T-helper 17 cell (primary cell): ENCODE measurements at places on chromosomes 4 and X. TPM values are rescaled to one million over a fixed set of nuclear protein-coding genes. Genes with fewer than 3 reads are reported as not detected.

The EDNRA gene
- total RNA-seq = not detected

GRCh38 chr4:632196-632790, 6.9 kb downstream of the PDE6B start:
- no peak for DNase-seq

DNA sequence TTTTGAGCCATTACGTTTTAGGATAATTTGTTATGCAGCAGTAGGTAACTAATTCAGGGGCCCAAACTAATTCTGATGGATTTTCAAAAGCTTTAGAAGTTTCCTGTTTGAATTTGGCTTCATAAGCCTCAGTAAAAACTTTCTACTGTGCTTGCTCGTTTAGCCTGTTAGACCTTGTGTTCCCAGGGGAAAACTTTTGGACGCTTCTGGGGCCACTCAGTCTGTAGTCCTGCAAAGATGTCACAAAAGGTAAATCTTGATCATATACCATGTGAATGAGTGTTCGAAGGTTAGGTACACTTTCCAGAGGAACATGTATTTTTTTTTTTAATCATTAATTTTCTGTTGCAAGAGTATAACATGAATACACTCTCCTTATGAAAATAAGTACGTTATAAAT, 70.7 kb downstream of the SUPT20HL2 start:
- no peak for DNase-seq

DNA sequence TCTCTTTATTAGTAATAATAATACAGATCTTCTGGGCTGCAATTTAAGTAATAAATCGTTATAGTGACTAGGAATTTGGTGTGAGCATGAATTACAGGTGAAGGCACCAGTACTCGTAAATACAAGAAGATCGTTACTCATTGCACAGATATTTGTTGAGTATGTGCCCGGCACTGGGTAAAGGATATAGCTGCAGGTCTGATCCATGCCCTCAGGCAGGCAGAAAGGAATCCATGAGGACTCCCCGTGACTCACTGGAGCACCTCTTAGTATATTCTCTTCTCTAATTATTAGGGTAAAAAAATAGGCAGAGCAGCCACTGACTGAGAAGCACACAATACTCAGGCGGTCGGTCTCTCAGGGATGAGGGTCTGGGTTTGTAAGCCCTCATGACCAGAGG, 868.3 kb downstream of the RAB28 start:
- no peak for DNase-seq

DNA sequence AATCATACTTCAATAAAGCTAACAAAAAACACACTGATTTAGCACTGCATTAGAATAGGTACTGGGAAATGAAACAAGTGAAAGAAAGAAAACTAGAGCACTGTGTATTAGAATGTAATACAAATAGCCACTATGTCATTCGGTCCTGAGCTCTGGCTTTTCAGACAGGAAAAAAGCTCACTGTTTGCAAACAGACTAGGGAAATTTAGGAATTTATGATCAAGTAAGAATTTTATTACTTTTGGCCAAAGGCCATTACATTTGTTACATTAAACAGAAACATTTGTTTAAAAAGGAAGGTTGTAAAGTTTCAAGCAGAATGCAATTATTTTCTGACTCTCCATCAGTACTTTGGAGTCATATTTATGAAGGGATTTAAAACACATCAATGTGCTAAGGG, 68.7 kb downstream of the KLHL8 start:
- no peak for DNase-seq

DNA sequence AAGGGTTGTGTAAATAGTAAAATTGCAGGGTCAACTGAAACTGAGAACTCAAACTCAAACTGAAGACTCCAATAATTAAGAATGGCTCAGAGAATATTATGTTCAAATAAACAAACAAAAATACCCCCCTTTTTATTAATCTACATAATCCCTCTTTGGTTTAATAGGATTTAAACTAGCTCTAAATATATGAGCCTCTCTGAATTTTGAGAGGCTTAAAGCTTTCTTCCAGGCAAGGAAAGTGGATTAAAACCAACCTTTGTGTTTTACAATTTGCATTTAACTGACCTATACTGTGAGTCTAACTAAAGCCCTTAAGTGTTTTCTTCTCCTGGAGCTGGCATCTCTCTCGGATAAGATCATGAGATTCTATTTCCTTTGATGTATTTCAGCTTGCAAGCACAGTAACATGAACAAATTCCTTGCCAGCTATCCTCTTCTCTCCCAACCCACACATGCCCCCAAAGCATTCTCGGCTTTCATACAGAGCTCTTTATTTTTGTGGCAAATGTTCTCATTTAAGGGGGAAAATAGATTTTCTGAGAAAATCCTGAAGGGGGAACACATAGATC, 1310.8 kb upstream of the AGA start:
- no peak for DNase-seq

DNA sequence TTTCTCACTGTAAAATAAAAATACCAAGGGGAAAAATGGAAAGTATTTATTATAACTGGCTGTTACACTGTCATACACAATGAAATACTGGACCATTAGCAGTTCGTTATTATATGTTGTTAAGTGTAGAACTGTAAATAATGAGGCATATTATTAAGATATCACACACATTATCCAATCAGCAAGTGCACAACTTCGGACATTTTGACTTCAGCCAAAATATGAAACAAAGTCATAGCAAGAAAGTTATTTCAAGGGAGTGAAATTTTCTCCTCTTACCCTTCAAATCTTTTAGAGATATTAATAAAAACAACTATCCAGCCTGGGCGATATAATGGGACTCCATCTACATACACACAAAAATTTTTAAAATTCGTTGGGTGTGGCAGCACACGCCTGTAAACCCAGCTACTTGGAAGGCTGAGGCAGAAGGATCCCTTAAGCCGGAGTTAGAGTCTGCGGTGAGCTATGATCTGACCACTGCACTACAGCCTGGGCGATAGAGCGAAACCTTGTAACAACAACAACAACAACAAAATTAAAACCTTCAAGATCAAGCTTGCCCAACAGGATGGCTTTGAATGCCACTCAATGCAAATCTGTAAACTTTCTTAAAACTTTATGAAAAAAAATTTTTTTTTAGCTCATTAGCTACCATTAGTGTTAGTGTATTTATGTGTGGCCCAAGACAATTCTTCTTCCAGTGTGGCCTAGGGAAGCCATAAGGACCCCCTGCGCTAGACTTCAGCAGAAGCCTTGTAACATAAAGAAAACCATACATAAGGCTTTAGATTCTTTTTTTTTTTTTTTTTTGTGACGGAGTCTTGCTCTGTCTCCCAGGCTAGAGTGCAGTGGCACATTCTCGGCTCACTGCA, 1.3 kb upstream of the CISD2 start:
- DNase-seq = no peak

The APELA gene
- total RNA-seq = not detected

DNA sequence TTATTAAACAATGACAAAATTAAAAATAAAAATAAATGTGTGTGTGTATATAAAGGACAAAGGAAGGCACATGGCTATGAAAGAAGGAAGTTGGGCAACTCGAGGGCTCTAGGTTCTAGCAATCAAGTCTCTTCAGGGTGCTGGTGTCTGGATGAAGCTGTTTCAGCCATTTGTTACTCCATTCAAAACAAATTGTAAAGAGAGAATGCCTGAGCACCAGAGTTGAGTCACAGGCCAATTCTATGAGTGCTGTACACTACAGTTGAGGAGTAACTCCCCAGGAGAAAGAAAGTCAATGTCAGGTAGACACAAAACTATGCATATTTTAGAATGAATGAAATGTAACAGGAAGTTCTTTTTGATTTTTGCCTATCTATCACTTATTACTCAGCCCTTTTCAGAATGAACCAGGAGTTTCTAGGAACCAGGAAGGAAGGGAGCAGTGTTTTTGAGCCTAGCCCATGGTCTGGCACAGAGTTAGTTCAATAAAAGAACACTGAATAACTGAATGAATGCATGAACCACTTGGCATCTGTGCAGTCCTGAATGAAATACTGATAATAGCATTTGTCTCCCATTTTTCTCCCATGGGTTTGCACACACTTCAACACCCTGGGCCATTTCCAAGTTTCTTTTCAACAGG, 151.7 kb upstream of the CPEB2 start:
- no peak for DNase-seq

- no peak for DNase-seq
These were observed 25.4 kb upstream of the AFAP1 start for GRCh38 chr4:7964890-7965662.

The TMEM35A gene
- total RNA-seq = not detected

GRCh38 chr4:20416800-20417199, 165.1 kb downstream of the SLIT2 start:
- DNase-seq = no peak

DNA sequence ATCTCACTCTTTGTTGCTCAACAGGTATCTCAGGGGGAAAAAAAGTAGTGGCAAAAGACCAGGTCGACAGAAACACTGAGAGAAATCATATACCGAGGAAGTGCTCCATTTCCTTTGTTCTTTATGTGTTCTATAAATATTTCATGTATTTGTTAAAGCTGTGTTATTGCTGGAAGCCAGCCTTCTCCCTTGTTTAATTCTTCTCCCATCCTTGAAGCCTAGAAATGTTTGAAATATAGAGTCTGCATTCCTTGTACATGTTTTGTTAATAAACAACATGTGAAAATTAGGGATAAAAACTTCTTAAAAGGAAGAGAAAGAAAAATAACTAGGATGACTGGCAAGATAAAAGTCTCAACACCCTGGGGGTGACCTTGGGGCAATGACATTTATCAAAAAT, 186.2 kb downstream of the ANKRD50 start:
- no peak for DNase-seq
